Stimulated activated naive CD4-positive, alpha-beta T cell (primary cell): ENCODE measurements at places on chromosomes 7 and 10.

- DNase-seq = no peak
These were observed 39.3 kb downstream of the ANK3 start for GRCh38 chr10:60350400-60350799.

DNA sequence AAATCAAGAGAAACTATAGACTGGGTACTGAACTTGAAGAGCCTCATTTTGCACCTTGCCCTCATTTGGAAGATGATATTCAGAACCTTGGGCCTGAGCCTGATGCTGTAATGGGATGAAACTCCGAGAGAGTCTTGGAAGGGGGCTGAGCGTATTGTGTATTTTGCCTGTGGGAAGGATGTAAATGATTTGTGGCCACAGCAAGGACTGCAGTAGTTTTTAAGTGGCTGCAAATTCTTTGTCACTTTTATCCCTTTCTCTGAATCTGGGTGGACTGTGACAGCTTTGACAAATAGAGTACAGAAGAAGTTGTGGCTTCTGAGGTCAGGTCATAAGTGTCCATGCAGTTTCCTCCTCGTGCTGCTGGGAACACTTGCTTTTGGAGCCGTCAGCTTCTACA lies 221.2 kb downstream of the ADRA2A start:
- no peak for DNase-seq

GRCh38 chr10:55400075-55400849 lies 599.2 kb upstream of the PCDH15 start:
- DNase-seq = no peak

DNA sequence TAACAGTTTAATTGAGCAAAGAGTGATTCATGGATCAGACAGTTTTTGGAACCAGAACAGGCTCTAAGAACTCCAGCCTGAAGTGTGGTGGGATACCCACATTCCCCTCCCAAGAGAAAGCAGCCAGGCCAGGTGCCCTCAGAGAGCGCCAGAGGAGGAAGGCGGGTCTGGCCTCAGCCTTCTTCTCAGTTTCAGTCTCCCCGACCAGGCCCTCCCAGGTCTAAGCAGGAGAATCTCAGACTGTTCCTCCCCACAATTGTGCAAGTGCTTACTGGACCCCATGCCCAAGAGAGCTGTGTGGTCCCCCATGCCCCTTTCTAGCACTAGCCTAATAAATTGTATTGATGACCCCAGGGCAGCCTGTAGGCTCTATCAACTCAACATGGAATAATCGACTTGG lies 25.6 kb downstream of the PPIF start:
- DNase-seq = no peak

DNA sequence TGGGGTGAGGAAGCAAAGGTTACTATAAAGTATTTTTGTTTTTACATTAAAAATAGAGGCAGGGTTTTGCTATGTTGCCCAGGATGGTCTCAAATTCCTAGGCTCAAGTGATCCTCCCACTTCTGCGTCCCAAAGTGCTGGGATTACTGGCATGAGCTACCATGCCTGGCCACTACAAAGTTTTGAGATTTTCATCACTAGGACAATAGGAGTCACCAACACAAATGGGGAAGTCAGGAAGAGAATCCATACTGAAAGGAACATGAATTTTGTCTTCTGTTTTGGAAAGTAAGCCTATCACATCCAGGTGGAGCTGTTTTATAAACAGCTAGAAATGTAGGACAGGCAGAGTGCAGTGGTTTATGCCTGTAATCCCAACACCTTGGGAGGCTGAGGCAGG lies 20.0 kb upstream of the CAPZA2 start:
- no peak for DNase-seq

DNA sequence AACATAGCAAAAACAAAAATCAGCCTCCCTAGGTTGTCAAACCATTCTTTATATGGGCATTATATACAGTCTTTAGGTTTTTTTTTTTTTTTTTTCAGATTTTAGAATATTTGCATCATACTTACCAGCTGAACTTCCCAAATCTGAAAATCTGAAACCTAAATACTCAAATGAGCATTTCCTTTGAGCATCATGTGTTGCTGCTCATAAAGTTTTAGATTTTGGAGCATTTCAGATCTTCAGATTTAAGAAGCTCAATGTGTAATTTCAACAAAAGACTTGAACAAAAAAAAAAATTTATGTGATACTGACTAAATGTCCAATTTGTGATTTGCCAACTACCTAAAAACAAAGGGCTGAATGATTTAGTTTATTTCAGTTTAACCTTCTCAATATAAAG lies 13.6 kb downstream of the FAM3C start:
- DNase-seq = no peak

DNA sequence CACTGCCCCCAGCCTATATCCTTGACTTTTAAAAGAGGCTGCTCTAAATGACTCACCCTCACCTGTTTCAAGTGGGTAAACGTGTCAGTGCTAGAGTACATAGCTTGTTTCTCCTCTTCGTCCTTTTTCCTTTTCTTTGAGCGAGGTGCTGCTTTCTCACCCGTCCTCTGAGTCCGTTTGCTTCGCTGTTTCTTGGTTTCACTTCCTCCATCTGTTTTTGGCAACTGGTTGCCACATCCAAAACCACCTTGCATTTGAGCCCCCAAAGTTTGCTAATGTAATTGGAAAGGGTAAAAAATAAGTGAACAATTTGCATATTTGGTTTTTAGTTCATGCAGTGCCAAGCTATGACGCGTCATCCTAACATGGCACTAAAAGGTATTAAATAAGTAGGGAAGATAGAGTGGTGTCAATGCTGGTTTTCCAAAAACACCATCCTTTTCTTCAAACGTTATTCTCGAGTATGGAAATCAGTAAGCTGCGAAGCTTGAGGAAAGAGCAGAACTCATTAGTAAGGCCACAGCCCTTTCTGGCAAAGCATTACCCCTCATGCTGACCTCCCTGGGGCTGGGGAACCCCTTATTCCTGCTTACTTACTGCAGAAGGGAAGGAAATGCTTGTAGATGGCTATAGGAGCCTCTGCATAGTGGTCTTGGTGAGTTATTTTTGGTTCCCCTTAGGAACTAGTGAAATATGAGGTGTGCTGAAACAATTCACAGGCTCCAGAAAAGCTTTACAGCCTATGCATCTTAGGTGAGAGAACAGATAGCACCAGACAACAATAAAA lies 133.5 kb downstream of the GALNT11 start:
- no peak for DNase-seq
